ENCODE measurements at places on chromosomes 3 and 15. TPM values are rescaled to one million over a fixed set of nuclear protein-coding genes. Genes with fewer than 3 reads are reported as not detected.

GOLIM4 gene
- total RNA-seq = 63.2 TPM

DNA sequence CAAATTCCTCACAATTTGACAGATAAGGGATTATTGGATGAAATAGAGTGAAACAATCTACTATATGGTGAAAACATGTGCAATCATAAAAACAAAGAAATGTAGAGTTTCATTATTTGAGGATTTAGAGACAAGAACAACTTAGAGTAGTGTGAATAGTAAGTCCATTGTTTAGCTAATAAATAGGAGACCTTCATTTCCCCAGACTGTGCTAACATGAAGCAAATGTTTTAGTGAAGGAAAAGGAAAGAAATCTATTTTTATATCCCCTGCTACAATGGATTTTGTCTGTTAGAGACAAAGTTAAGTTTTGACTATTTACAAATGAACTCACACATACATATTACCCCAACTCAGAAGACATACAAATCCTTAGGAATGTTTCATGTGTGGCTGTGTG lies 77.8 kb downstream of the EFL1 start:
- DNase-seq = no peak

DNA sequence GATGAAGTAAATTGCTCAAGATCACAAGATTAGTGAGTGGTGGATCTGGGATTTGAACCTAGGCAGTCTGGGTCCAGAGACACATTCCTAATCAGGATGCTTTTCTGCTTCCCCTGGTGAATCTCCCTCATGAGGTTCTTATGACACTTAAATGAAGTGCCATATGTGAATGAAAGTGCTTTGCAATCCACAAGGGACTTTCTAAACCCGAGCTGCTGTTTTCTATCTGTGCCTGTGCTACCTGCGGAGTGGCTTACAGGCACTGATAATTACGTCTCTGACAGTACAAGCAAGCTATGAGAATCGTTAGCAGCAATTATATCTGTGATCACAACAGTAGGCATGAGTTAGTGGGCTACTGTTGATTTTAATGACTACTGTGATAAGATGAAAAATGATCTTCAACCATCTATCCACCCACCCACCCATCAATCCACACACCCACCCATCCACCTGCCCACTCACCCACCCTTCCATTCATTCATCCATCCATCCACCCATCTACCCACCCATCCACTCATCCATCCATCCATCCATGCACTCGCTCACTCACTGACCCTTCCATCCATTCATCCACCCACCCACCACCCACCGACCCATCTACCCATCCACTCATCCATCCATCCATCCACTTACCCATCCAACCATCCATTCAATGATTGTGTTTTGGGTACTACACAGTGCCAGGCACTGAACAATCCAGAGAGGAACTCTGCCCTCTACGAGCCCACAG lies 51.8 kb downstream of the ATP2B2 start:
- no peak for DNase-seq

DNA sequence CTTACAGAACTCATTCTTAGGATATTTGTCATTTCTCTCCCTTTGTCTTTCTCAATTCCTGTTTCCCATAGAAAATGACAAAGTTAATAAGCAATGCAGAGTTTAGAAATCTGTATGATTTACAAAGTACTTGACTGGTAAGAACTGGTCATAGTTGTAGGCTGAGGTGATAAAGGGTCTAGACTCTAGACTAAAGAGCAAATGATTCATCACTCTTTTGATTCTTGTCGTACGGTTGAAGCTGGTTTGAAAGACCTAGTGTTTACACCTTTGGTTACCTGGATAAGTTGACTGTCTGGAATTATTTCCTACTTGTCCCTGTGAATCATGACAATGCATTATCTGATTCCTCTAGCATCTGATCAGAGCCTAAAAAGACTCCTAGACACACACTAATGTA lies 58.9 kb upstream of the TP63 start:
- no peak for DNase-seq

- no peak for DNase-seq
These were observed 27.2 kb upstream of the TNFSF10 start for GRCh38 chr3:172550347-172550943.

- DNase-seq = no peak
These were observed 1398.0 kb upstream of the ALCAM start for GRCh38 chr3:103968751-103969150.

GRCh38 chr3:152430223-152431002 lies 161.7 kb downstream of the MBNL1 start:
- peak; percentile 55 for DNase-seq

- DNase-seq = no peak
These were observed 54.0 kb downstream of the TCF12 start for GRCh38 chr15:56972426-56972825.

CCDC51 gene
- total RNA-seq = 13.3 TPM

TIGIT gene
- total RNA-seq = not detected

PLA2G4B gene
- 5.7 TPM for total RNA-seq

DNA sequence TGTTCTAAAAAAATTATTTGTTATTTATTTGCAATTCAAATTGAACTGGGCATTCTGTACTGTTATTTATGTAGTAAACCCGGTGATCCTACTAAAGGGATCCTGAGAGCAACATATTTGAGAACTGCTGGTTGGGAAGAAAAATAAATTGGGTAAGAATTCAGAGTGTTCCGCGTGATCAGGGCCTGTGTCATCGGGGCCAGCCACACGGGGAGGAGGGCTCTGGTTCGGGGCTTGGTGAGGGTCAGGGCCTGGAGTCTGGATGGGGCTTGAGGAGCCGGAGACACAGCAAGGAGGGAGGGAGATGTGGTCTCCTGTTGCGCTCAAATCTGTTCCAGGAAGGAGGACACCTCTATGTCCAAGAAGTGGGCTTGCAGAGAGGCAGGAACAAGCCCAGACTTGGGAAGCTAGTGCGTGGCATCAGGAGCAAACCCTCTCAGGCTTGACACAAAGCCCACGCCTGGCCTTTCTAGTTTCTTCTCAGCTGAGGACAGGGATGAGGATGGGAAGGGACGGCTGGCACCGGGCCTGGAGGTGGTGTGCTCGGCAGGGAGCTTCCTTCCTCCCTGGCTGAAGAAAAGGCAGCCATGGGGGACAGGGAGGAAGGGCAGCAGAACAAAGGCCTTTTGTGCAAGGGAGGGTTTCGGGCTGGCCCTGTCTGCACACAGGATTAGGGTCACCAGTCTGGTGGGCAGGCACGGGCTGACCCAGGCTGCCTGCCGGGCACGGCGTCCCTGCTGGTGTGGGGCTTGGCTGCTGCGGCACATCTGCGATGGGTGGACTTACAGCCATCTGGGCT lies 22.9 kb upstream of the FBLN2 start:
- DNase-seq = peak; percentile 49

MUC4 gene
- total RNA-seq = not detected

AADACL2 gene
- total RNA-seq = not detected

GRCh38 chr3:14157951-14158350 lies 20.4 kb downstream of the XPC start:
- DNase-seq = no peak

MESP2 gene
- total RNA-seq = 0.20 TPM

GRCh38 chr3:154496978-154497377 lies 67.0 kb upstream of the GPR149 start:
- no peak for DNase-seq

Measured in left ventricle myocardium superior (tissue), 1 donor.